GM10248 (cell line): ENCODE measurements at places on chromosomes 13 and 19.

DNA sequence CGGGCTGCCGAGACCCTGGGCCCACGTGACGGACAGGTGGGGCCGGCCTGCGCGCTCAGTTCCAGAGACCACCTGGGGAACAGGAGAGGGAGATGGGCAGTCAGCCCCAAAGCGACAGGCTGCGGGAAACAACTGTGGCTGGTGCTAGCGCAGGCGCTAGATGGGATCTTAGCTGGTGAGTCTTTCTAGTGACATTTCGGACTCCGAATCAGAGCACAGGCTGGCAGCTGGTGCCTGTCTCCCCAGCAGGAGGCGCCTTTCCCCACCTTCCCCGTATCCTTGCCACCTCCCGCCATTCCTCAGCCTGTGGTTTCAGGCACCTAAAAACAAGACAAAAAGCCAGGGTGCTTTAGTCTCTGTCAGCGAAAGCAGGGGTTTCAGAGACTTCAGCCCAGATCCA is 19.4 kb upstream of the RANBP3 start:
- DNase-seq: no peak

DNA sequence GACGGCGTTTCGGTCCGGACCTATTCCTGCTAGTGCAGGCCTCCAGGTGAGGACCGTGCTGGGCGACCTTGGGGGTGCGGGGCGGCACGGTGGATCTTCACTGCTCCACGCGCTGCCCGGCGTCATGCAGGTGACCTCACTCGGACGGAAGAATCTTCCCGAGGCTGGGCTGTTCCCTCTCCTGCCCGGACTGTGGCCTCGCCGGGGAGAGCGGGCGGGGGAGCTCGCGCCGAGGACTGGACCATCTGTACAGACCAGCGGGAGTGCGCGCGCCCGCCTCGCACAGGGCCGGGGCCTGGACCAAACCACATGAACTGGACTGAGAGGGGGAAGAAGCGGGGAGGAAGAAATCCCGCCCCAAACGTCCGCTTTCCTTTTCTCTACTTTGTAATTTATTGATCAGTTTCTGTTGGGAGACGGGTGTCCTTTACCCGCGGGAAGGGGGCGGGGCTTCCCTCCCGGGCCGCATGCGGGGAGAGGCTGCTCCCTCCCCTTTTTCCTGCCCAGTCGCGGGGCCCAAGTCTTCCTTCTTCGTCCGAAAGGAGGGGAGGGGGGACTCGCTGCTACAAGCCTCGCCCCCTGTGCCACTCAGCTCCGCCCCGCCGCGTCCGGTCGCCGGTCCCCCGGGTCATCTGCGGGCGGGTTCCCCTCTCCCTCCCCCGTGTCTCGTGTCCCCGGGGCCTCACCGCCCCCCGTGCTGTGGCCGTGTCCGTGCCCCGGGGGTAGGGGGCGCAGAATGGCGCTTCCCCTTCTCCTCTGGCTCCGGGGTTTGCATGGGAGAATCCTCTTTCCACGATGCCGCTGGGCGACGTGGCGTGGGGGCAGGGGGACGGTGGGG is 4.9 kb downstream of the HRC start:
- DNase-seq: peak; percentile 72

DNA sequence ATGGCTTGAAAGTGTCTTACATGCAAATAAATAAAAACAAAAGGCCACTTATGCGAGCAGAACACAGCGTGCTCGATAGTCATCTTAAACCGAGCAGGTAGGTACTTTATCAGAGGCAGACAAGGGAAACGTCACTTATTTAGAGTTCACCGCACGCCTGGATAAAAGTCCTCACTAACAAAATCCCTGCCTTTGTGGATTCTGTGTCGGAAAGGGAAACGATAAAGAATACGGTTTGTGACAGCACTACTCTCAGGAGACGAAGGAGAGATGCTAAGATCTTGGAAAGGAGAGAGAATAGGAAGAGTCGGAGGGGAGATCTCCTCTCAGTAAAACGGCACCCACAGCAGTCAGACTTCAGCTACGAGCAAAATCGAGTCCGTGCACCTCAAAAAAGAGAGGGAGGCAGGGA is 581 bp downstream of the RCBTB1 start:
- DNase-seq: no peak

DNA sequence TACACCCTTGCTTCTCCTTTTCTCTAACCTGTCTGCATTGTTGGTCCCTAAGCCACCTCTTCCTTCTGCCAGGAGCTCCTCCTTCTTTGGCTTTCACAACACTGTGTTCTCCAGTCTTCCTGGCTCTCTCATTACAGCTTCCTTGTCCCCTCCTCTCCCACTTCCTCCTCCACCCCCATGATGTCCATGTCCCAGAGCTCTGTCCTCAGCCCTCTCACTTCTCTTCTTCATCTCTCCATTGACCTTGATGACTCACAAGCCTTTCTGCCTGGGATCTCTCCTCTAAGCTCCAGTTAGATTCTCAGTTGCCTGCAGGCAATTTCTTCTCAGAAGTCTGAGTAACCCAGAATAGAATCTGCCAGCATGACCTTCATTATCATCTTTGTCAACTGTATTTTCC is 100.3 kb upstream of the WASF3 start:
- DNase-seq: no peak

DNA sequence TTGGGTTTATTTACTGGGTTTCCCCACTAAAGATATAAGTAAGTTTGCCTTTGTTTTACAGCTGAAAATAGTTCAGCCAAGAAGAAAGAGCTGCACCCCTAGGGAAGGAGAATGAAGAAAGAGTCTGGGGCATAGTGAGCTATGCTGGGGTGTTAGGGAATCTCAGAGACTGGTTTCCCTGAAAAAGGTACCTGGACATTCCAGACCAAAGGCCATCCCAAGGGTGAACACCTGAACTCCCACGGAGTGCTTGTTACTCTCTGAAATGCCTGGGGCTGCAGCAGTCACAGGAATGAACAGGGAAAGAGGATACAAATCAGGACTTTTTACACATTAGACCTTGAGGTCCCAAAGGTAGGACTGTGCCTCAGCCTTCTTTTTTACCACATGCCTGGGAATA is 337.6 kb upstream of the SLC10A2 start:
- no peak for DNase-seq

- DNase-seq: no peak
These were observed 23.2 kb upstream of the EEF1AKMT1 start for GRCh38 chr13:20796791-20797508.

- DNase-seq: no peak
These were observed 26.2 kb downstream of the SIGLECL1 start for GRCh38 chr19:51277112-51277511.

GRCh38 chr19:30228835-30229524 is 143.2 kb upstream of the ZNF536 start:
- DNase-seq: no peak

- no peak for DNase-seq
These were observed 35.9 kb downstream of the OXGR1 start for GRCh38 chr13:96958286-96958891.

DNA sequence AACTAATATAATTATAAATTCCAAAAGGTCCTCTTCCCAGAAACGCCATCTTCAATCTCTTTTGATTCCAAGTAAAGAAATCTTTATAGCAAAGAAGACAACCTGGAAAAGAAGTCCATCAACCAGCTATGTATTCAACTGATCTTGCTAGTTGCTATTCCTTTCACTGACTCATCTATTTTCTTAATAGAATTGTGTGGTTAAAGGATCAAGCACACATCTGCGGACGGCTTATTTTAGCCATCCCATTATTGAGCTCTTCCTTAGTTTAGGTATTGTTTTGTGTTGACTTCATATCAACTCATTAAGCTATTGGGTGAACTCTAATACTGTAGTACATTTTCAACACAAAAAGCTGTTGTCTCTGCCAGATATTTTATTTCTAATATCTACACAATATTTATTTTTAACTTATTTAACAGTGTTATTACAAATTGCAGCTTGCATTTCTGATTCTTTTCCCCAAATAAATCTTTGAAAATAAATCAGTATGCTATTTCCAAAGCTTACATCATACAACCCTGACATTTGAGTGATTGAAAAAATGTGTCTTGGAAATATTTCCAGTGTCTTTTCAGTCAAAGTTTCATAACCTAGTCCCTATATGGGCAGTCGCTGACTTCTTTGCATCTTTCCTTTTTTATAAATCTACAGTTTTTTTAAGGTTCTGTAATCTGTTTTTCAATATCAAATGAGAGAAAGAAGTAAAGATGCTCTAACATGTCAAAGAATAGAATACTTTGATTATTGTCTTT is 158.8 kb upstream of the SPRY2 start:
- no peak for DNase-seq
